ENCODE measurements at places on chromosomes 1 and 21.

DNA sequence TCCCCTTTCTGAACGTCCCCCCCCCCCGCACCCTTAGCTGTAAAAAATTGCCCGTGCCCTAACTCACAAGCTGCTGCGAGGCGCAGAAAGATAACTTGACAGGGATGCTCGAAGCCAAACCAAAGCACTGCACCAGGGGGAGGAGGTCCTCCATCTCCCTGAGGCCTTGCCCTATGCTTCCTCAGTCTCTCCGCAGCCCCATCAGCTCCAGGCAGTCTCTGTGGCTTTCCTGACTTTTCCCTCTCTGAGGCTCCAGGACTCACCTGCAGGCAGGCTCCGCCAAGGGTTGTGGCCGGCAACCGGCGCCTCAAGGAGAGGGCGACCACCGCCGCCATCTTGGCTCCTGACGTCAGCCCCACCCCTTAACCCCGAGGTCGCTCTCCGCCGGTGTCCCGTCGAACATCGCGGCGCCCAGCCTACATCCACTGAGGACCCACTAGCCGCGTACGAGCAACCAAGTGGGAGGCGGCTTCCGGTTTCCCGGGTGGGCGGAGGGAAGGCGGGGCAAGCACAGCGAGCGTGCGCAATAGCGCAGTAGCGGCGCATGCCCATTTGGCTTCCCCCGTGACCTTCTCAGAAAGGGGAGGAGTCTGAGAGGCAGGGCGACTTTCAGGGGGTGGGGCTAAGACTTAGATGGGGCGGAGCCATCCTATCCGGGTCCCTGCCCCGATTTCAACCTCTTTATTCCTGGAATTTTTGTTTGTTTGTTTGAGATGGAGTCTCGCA lies at the start of gene SDHB:
TSS of gene SDHB (minus strand) at position 348 of the 726 bp plus-strand sequence. CDS start at position 335, 13 bp downstream.
- peak; percentile 93 for DNase-seq

- peak; percentile 26 for DNase-seq
Measured at GRCh38 chr1:20271498-20272400, 18.9 kb upstream of the VWA5B1 start.

GRCh38 chr1:3399732-3400131 lies 54.7 kb upstream of the ARHGEF16 start:
- DNase-seq: peak; percentile 26

- peak; percentile 68 for DNase-seq
Measured at GRCh38 chr1:155981266-155982088, 3.1 kb upstream of the ARHGEF2 start.

DNA sequence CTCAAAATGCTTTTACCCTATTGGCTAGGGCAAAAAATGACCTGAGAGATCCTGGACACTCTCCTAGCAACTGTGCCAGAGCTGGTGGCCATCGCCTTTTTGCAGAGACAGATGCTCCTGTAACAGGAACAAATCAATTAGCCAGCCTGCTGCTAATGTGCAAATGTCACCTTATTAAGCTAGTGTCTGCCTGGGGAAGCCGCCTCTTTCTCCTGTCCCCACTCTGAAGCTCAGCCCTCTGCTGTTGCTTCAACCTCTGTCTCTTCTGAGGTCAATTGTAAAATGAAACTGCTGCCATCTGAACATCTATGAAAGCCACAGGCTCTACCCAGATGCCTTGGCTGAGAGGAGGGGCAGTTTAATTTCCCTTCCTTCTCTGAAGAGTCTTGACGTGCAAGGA lies 85.5 kb upstream of the CACNA1E start:
- DNase-seq: no peak

GRCh38 chr21:40041446-40041845 lies 174.2 kb downstream of the PCP4 start:
- no peak for DNase-seq

- DNase-seq: no peak
Measured at GRCh38 chr1:20700636-20701215, 17.1 kb downstream of the KIF17 start.

DNA sequence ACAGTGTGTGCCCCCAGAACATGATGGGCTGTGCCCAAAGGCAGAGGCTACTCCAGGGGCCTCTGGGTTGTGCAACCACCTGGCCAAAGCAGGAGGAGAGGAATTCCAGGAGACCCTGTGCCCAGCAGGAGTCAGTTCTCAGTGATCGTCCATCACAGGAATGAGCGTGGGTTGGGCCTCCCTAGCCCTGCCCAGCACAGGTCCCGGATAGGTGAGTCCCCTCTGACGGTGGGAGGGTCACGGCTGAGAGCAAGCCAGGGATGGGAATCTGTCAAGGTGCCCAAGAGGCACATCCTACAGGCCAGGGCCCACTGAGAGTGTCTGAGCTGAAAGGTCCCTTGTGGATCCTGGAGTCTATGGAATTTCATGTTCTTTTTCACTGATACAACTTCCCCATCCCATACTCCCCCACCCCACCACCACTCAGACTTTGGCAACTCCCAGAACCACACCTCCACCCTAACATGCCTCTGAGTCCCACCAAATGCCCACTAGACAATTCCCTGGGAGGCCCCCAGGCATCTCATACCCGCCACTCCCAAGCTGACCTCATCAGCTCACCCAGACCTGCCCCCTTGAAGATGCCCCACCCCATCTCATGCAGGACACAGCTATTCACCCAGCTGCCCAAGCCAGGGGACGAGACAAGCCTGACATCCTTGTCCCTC lies 3.1 kb downstream of the GJB4 start:
- no peak for DNase-seq

DNA sequence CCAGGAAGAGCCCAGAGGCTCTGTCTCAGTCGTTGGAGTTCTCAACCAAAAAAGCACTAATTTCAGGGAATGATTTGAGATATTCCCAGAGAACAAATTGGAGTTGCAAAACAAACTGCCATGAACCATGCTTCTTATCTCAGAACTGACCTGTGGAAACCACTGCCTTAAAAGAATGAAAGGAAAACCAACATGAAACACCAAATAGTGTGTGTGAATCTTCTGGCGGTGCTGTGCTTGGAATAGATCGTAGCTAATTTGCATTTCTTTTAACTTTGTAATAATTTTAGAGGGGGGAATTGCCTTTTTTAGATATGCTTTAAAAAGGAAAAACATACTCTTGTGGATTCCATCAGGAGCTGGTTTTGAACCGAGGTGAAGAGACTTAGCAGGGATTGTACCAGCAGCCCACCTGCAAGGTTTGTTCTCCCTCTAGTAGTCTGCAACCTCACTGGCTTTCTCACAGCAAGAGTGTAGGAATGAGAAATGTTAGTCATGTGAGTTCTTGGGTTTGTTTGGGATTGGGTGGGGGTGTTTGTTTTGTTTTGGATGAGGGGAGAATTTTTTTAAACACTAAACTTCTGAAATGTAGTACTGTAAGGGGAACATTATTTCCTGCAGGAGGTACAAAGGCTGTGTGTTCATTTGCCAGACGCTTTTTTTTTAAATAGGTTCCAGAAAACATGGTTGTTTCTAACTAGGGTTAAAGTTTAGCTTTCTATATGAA lies 45.7 kb upstream of the ANGPTL1 start:
- DNase-seq: peak; percentile 24

GRCh38 chr21:33801424-33802405 lies 113.9 kb downstream of the ATP5PO start:
- peak; percentile 51 for DNase-seq

DNA sequence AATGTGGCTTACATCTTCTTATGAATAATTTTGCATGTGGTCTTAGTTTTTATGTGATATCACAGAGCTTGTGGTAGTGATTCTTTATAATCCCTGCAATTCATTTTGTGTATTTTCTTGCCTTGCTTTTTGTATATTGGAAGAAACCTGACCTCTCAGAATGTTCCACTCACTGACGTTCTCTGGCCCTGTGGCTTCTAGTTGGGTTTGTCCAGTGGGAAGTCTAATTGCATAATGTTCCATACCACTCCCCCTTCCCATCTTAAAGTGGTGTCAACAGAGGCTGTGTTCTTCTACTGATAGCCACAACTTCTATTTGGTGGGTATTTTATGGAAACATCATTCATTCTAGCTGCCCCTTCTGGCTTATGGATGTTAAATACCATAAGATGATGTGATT lies 225.3 kb downstream of the BACH1 start:
- DNase-seq: no peak

DNA sequence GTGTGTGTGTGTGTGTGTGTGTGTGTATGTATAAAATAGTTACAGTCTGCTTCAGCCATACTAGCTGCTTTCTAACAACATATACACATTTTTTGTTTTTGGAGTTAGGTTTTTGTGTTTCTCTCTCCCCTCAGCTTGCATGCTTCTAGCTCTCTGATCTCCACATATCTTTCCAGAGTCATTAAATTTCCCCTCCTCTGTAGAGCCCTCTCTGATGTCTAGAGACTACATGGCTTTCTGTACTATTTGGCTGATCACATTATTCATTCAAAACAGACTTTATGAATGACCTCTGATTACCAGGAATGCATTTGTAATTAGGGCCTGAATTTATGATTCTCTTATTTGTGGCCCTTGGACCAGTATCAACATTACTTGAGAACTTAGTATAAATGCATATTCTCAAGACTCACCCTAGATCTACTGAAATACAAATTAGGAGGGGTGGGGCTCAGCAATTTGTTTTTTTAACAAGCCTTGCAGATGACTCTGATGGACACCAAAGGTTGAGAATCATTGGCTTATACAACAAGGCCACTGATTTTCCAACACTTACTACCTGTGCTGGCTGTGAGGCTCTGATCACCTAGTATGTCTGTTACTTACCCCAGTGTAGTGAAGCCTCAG lies 104.5 kb downstream of the PTBP2 start:
- DNase-seq: no peak

- no peak for DNase-seq
Measured at GRCh38 chr21:38956007-38956406, 150.3 kb downstream of the ETS2 start.

DNA sequence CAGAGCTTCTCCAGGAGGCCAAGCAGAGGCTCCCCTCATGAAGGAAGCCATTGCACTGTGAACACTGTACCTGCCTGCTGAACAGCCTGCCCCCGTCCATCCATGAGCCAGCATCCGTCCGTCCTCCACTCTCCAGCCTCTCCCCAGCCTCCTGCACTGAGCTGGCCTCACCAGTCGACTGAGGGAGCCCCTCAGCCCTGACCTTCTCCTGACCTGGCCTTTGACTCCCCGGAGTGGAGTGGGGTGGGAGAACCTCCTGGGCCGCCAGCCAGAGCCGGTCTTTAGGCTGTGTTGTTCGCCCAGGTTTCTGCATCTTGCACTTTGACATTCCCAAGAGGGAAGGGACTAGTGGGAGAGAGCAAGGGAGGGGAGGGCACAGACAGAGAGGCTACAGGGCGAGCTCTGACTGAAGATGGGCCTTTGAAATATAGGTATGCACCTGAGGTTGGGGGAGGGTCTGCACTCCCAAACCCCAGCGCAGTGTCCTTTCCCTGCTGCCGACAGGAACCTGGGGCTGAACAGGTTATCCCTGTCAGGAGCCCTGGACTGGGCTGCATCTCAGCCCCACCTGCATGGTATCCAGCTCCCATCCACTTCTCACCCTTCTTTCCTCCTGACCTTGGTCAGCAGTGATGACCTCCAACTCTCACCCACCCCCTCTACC lies 19.1 kb downstream of the CSF1 start:
- no peak for DNase-seq

GRCh38 chr1:92346866-92347640 lies 48.2 kb downstream of the RPAP2 start:
- no peak for DNase-seq

DNA sequence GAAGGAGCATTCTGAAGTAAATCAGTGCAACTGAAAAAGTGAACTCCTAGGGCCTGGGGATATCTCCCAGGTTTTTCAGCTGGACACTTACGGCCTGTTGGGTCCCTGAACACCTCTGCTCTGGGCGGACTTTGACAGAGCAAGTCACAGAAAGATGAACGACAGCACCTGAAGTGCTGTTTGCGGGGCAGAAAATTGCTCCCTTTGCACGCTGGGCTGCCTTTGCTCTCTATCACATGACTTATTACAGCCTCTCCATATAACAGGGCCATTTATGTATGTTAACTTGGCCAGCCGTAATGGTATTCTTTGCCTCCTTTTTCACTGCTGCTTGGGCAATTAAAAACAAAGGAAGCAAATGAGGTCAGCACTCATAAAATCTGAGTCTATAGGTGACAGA lies 332.9 kb downstream of the BARHL2 start:
- DNase-seq: no peak

DNA sequence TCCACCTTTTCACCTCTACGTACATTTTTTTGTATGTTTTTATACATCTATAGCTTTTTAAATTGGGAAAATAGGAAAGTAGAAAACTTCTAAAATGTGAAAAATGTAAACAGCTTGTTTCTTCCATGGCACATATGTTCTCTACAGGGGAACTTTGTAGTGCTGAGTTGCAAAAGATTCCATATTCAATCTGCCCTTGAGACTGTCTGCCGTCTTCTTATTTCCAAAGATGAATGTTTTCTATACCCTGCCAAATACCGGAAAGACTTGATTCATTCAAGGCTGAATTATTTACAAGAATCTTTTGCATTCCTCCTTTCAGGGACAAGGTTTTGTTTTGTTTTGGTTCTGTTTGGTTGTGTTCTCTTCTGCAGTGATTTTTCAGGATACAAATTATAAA lies 1334.5 kb upstream of the ADGRL4 start:
- DNase-seq: no peak

DNA sequence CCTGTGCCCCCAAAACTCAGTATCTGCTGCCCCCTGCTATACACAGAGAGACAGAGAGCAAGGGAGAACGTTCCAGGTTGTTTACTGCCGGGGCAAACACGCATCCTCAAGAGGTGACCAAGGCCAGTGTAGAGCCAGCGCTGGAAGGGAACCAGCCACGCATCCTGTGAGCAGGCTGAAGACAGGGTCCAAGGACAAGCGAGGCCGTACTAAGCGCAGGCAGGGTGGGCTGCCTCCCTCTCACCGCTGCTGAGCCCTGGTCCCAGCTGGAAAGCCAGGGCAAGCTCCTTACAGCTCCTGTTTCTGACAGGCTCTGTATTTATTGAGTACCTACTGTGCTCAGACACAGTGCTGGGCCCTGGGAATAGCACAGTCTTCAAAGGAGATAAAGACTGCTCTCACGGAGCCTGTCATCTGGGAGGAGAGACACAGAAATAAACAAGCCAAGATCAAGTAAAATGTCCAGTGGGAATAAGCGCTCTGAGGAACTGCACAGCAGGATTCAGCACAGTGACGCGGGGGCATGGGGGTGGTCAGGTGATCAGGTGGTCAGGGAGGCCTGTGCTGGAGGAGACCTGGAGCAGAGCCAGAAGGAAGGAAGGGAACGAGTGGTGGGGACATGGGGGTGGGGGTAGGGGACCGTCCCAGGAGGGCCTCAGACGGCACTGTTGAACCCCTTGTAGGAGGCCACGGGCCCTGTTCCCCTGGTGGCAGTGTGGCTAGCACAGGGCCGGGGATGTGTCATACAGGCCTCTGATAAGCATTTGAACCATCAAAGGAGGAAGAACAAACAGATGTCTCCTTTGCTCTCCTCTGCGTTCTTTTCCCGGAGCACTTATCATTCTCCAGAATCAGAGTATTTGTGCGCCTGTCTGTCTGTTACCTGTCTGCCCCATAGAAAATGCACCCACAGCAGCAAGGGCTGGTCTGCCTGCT lies 37.8 kb upstream of the EFHD2 start:
- no peak for DNase-seq

DNA sequence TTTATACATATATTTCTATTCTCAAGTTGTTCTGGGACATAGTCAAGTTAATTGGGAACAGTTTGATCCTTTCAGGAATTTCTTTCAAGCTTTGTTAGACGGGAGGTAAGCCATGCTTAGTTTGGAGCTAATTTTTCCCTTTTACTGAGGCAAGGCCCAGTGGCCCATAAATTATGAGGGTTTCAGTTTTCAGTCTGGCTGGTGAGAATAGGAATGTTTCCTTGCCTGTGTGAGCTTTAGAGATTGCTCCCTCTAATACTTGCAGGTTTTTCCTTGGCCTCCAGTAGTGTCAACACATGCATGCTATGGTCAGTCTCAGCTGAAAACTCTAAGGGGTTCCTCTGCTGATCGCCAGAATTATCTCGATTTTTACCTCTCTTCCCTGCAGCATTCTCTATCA lies 14.1 kb upstream of the PHGDH start:
- DNase-seq: no peak

GRCh38 chr1:214977110-214977509 lies 105.4 kb upstream of the KCNK2 start:
- no peak for DNase-seq

All from astrocyte (in vitro differentiated cells and primary cell).